ENCODE measurements at places on chromosomes 7 and 10.

GRCh38 chr7:128197989-128198580 lies 43.0 kb upstream of the LEP start:
- DNase-seq: no peak

GRCh38 chr10:86836044-86836443 lies 79.6 kb downstream of the BMPR1A start:
- no peak for DNase-seq

- no peak for DNase-seq
These were observed 8.2 kb downstream of the NKX2-3 start for GRCh38 chr10:99540657-99541531.

GRCh38 chr7:134212576-134213546 lies 85.7 kb downstream of the LRGUK start:
- no peak for DNase-seq

DNA sequence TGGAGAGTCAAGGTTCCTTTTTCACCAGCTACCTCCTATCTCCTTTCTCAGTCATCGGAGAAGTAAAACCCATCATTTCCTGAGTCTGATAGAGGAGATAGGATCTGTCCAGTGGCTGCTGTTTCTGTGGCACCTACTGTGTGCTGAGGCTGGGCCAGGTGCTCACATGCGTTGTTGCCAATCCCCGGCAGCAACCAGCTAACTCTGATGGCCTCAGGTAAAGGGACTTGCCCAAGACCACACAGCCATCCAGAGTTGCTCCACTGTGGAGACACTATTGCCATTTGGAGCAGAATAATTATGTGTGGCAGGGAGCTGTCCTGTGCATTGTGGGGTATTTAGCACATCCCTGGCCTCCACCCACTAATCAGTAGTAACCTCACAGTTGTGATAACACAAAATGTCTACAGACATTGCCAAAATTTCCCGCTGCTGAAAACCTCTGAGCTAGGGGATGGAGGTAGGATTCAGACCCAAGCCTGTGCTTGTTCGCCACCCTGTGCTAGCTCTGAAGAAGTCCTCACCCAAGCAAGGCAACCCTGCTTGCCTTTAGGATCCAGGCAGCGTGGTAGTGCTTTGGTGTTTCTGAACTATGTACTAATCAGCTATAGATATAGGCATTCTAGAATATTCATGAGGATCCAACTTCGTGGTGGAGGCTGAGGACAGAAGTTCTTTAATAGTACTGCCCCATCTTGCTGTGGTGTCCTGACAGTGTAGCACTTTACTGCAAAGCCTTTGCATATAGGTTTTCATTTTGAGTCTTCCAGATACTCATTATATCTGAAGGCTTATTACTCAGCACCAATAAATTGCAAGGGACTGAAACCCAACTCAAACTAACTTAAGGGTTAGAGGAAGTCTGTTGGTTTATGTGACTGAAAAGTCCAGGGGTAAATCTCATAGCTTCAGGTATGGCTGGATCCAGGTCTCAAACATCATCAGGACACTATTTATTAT lies 164.6 kb downstream of the GRK5 start:
- no peak for DNase-seq

DNA sequence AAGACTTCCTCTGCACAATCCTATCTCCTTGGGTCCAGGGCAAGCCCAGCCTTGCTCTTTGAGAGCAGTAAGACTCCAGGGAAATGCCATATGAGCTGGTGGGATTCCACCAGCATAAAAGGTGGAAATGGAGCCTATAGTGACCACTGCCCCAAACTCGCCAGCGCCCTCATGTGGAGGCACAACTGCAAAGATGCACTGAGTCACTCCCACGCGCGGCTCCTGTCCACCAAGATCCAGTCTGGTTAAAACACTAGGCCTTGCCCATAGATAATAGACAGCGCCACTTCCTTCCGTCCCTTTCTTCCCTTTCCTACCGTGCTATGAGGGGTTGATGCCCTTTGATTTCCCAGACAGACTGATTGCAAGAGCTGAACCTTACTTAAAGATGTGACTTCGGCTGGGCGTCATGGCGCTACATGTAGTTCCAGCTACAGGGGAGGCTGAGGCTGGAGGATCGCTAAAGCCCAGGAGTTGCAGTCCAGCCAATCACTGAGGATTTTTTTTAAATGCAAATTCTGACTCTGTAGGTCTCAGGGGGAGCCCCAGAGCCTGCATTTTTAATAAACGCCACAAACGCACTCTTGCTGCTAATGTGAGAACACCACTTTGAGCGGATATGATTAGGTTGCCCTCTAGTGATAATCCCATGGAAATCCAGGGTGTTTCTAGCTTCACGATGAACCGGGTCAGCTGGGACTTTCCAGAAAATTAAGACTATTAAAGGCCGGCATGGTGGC lies 136.5 kb downstream of the EPC1 start:
- DNase-seq: peak; percentile 27

GRCh38 chr7:65287023-65287422 lies 86.6 kb upstream of the ZNF92 start:
- DNase-seq: no peak

- DNase-seq: no peak
These were observed 3.1 kb upstream of the HOXA10 start for GRCh38 chr7:27176962-27177794.

DNA sequence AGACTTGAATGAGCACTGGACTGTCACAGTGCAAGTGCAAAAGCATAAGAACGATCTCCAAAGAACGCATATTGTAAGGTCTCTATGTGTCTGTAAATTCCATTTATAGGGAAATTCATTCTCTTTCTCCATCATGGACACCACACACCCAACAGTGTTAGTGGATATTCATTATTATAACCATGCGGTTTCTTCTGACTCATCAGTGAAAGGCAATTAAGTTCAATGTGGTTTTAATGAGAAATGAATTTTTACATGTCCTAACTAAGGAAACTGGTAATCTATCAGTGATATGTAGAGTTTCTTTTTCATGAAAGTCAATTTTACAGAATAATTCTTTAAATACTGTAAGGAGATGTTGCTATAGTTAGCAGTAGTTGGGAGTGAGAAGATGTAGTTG lies 25.9 kb downstream of the GIMAP8 start:
- DNase-seq: no peak

- no peak for DNase-seq
These were observed 314.9 kb downstream of the CALN1 start for GRCh38 chr7:72097226-72097625.

DNA sequence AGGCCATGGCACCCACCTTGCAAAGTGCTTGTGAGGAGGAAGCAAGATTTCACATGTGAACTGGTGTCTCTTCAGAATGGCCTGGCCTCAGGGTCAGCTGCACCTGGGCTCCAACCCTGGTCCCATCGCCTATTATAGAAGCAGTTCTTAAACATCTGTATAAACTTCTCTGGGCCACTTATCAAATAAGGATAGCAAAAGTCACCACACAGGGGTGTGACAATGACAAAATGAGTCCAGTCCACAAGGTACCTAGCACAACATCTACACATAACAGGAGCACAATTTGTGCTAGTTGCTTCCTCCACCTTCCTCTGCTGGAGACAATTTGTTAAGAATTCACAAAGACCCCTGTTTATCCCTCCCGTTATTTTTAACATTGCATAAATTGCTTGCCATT lies 340.6 kb upstream of the ZMIZ1 start:
- no peak for DNase-seq

DNA sequence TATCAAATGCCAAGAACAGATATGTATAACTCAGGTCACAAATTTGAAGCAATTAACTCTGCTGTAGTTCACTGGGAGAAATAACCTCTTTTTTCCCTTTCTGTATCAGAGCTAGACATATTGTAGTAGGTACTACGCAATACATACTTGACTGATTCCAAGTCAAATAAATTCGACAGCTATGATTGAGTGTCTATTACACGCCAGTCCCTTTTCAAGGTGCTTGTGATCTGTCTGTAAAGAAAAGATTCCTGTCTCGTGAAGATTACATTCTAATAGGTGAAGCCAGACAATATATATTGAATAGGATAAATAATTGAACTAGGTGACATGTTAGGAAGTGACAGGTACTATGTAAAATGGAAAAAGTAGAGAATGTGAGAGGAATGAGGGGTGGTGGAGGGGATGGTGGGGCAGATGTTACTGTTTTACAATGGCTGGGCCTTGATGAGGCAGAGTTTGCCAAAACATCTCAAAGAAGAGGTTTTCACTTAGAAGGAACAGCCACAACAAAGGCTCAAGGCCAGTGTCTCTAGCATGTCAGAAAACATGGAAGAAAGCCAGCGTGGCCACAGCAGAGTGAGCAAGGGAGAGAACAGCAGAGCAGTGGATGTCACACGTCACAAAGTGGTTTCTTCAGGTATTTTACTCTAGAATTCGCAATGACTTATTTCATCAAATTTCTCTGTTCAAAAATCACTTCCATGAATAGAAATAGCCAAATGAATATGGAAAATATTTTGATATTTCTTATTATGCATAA lies 282.6 kb upstream of the CACNA2D1 start:
- DNase-seq: no peak

- DNase-seq: no peak
These were observed 88.8 kb upstream of the BTBD16 start for GRCh38 chr10:122182308-122182707.

GRCh38 chr10:72277340-72277995 lies 3.7 kb downstream of the DDIT4 start:
- DNase-seq: no peak

GRCh38 chr7:103445228-103446048 lies 569 bp downstream of the SLC26A5 start:
- peak; percentile 15 for DNase-seq

All from germinal center (tissue), 1 donor.